ENCODE measurements at places on chromosomes 16 and 17.

DNA sequence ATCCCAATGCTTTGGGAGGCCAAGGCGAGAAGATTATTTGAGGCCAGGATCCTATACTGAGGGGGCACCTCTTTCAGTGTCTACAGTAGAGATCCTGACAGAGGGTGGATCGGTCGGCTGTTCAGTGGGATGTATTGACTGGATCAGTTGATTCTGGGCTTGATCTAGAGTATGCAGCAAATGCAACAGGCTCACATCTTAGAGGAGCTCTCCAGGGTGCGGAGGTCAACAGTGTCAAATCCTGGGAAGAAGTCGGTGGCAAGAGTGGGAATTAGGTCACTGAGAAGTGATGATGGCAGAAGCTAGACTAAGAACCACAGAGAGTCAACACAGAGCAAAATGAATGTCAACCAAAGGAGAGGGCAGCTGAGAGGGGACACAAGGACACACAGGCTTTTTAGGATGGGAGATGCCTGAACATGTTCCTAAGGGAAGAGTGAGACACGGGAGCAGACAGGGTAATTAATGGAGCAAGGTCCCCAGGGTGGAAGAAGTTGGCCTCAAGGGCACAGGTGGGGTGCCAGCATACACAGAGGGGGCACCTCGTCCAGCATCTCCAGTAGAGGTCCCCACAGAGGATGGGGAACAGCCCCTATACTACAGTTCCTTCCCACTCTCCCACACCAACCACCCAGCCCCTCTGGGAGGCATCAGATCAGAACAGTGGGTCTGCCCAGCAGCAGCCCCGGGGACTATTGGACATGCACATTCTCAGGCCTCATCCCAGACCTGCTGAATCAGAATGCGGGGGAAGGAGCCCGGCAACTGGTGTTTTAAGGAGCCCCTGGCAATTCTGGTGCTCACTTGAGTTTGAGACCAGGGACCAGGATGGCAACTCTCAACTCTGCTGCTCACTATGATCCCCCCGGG is 10.0 kb upstream of the CYTH1 start:
- no peak for DNase-seq

DNA sequence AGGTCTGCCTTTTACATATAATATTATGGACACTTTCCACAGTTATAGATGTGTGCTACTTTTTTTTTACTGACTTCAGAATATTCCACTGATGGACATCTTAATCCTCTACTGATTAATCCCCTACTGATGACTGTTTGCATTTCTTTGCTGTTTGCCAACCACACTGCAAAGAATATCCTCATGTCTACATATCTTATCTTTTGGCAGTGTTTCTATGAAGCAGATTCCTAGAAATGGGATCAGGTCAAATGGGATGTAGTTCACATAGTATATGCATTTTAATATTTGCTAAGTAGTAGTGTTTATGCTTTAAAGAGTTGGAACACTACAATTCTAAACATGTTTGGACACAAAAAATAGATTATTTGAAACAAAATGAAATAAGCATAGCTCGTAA is 3.2 kb downstream of the CCL3 start:
- DNase-seq: no peak

DNA sequence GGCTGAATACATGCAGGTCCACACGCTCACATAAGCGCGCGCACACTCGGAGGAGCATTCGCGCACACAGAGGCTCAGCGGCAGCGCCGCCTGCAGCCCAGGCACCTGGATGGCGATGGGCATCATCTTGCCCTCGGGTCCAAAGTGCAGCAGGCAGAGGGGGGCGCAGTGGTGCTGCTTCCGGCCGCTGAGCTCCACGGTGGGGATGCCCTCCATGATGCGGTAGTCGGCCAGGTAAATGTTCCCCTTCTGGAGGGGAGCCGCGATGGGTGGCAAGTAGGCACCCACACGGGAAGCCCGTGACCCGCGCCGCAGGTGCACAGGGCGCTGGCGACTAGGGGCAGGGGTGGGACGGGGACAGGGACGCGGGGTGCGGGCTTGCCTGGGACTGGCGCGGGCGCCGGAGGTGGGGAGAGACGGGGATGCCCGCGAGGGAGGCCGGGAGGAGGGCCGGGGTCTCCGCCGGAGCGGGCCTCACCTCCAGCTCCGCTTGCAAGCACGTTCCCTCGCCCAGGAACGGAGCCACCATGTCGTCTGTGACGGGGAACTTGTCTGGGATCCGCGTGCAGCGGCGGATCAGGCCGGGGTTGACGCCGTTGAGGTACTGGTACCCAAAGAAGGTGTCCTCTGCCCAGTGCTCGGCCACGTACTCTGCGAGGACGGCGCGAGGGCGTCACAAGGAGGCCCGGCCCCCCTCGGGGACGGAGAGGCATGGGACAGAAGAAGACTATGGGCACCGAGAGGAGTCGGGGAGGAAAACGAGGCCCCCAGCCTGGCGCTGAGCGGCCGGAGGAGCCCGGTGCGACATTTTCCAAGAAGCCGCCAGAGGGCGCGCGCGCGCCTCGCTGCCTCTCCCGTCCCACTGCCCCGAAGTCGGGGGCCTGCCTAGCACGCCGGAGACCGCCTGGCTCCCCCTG is 8.0 kb downstream of the ALOX12B start:
- DNase-seq: peak; percentile 82

GRCh38 chr17:81650951-81651350 is 5.4 kb downstream of the PDE6G start:
- no peak for DNase-seq

DNA sequence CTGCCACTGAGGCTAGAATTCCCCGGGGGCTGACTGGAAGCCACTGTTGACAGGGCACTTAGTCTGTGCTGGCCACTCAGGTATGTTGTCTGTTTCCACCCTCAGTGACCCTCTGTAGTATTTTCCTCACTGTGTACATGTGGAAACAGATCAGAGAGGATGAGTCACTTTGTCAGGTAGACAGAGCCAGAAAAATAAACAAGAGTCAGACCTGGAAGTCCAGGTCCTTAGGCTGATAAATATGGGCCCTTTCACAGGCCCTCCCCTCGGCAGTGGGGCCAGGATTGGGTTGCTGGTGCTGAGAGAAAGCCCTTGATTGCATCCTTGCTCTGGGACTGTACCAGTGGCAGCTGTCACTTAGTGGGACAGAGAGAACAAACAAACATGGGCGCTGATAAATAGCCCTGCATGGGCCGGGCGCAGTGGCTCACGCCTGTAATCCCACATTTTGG is 21.3 kb downstream of the PGS1 start:
- no peak for DNase-seq

DNA sequence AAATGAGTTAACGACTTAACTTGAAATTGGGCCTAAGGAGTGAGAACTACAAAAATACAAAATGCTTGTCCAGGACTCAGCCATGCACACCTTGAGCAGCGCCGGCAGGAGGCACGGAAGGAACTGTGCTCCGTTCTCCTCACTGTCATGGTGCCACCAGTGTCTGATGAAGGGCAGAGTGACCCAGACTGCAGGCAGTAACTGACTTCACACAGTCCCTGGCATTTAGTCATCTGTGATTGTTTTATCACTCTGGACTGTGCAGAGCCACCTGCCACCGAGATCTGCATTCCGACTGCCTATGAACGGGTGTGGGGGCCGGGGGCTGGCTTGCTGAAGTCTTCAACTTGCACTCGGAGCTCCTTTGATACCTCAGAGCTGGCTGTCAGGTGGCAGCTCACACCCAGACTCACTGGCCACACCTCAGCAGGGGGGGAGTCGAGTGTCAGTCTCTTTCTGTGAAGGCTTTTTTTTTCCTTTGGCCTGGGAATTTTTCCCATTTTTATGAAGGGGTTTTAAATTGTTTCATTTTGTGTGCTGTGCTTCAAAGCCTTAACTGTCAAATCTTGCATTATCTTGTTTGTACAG is 20.2 kb upstream of the ENDOV start:
- no peak for DNase-seq

DNA sequence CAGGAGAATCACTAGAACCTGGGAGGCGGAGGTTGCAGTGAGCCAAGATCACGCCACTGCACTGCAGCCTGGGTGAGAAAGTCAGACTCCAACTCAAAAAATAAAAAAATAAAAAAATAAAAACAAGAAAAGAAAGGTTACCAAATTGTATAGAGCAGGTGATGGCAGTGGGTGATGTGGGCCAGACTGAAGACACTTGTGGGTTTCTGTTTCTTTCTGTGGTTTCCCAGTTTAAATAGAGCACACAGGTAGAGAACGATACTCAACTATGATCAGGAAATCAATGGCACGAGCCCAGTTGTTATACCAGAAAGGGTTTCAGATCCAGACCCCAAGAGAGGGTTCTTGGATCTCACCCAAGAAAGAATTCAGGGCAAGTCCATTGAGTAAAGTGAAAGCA is 32.6 kb downstream of the NUBP1 start:
- DNase-seq: no peak

GRCh38 chr17:70028397-70028796 is 46.6 kb upstream of the KCNJ16 start:
- DNase-seq: no peak

DNA sequence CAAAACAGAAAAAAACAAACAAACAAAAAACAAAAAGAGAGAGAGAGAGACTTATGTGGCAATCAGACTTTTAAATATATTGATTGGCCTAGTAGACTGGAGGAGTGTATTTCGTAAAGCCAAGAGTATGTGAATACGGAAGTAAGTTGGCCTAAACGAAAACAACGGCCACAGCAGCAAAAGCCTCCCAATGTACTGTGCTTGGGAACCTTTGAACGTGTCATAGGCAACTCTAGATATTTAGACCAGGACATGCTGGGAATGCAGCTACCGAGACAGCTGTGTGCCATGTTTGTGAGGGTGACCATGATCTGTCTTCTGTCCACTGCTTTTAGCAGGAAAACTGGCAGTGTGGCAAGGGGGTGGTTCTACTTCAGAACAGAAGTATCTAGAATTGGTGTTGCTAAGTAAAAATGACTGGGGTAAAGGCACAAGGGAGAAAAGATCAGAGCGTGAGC is 7.4 kb downstream of the MAF start:
- no peak for DNase-seq

GRCh38 chr17:28497931-28498330 is 8.2 kb upstream of the FOXN1 start:
- no peak for DNase-seq

- no peak for DNase-seq
These were observed 19.8 kb upstream of the MPRIP start for GRCh38 chr17:17022456-17022855.

- DNase-seq: no peak
These were observed 50.7 kb upstream of the TNRC6C start for GRCh38 chr17:77907497-77908461.

DNA sequence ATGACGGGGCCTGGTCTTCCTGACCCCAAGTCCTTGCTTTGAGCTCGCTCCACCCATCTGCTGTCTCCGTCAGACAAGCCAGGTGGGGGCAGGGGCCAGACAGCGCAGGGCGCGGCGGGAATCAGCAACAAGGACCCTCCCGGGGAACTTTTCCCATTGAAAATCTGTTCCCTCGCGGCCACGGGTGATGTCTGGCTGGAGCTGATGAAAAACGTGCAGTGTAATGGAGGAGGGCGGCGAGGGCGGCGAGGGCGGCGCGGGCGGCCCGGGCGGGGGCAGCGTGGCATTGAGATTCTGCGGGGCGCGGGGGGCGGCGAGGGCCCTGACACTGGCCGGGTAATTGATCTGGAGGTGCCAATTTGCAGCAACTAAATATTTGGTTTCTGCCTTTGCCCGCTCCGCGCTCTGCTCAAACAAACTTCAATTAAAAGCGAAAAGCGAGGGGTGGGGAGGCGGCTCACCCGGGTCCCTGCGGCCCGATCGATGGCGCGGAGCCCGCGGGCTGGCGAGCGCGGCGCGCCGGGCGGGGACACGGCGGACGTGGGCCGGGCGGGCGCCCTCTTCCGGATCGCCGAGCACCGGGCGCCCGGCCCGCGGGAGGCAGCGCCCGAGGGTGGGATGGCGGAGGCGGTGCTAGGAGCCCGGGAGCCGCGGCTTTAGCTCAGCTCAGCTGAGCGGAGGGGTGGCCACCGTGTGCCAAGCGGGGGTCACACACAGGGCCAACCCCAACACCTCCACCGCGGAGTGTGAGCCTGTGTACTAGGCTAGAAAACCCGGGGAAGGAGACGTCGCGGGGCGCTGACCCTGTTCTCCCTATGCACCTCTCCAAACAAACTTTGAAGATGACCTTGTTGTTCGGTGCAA is 32.4 kb downstream of the DCAKD start:
- no peak for DNase-seq

DNA sequence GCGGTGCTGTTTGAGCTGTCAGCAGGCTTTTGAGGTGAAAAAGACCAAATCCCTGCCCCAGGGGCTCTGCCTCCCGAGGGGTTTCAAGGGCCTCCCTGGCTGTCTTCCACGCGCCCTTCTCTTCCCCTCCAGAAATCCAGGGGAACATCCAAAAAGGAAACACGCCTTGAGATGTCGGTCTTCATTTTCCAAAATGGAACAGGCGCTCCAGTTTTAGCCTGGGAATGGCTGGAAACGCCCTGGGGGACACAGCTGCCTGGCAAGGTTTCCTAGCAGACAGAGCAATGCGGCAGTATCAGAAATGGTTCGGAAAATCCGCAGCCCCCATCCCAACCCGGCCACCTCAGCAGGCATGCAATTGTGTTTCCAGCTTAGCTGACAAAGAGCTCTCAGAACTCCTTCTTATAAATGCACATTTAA is 16.6 kb upstream of the LITAF start:
- DNase-seq: no peak

DNA sequence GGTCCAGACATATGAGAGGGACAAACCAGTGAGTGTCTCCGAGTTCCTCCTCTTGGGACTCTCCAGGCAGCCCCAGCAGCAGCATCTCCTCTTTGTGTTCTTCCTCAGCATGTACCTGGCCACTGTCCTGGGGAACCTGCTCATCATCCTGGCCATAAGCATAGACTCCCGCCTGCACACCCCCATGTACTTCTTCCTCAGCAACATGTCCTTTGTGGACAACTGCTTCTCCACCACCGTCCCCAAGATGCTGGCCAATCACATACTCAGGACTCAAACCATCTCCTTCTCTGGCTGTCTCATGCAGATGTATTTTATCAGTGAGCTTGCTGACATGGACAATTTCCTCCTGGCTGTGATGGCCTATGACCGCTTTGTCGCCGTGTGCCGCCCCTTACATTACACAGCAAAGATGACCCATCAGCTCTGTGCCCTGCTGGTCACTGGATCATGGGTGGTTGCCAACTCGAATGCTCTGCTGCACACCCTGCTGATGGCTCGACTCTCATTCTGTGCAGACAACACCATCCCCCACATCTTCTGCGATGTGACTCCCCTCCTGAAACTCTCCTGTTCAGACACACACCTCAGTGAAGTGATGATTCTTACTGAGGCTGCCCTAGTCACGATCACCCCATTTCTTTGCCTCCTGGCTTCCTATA is 19.2 kb downstream of the ZNF200 start:
- no peak for DNase-seq

DNA sequence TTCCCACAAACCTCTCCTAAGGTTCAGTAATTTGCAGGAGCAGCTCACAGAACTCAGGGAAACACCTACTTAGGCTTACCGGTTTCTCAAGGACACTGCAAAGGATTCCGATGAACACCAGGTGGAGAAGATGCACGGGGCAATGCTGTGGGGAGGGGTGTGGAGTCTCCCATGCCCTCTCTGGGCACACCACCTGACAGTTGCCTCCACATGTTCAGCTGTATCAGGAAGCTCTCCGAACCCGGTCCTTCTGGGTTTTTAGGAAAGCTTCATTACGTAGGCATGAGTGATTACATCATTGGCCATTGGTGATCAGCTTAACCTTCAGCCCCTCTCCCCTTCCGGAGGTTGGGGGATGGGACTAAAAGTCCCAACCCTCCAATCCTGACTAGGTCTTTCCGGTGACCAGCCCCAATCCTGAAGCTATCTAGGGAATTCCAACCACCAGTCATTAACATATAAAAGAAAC is 21.6 kb downstream of the C17orf58 start:
- DNase-seq: no peak

All from activated B cell treated with CpG ODN at 0.5 μM for 24 hours (primary cell).